ENCODE measurements at places on chromosomes 4 and X.

GRCh38 chr4:116878280-116878679 is 207.1 kb downstream of the TRAM1L1 start:
- DNase-seq, result no peak

GRCh38 chr4:111955001-111955400 is 190.3 kb upstream of the FAM241A start:
- DNase-seq, result no peak

DNA sequence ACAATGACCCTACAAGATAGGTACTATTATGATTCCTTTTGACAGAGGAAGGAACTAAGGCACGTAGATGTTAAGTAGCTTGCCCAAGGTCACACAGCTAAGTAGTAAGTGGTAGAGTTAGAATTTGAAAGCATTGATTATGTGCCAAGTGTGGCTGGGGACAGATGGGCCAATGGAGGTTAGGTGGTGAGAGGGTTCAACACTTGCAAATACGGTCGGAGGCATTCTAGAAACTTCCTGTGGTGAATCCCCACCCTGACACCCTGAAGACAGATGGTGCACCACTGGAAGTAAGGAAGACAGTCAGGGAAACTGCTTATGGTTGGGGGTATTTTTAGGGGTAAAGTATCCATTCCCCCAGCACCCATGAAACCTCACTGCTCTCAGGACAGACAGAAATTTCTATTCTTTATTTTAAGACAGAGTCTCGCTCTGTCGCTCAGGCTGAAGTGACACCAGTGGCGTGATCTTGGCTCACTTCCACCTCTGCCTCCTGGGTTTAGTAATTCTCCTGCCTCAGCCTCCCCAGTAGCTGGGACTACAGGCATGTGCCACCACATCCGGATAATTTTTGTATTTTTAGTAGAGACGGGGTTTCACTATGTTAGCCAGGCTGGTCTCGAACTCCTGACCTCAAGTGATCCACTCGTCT is 142.5 kb downstream of the RASL11B start:
- no peak for DNase-seq

- DNase-seq, result no peak
Measured at GRCh38 chrX:24728530-24728929, 34.8 kb downstream of the POLA1 start.

DNA sequence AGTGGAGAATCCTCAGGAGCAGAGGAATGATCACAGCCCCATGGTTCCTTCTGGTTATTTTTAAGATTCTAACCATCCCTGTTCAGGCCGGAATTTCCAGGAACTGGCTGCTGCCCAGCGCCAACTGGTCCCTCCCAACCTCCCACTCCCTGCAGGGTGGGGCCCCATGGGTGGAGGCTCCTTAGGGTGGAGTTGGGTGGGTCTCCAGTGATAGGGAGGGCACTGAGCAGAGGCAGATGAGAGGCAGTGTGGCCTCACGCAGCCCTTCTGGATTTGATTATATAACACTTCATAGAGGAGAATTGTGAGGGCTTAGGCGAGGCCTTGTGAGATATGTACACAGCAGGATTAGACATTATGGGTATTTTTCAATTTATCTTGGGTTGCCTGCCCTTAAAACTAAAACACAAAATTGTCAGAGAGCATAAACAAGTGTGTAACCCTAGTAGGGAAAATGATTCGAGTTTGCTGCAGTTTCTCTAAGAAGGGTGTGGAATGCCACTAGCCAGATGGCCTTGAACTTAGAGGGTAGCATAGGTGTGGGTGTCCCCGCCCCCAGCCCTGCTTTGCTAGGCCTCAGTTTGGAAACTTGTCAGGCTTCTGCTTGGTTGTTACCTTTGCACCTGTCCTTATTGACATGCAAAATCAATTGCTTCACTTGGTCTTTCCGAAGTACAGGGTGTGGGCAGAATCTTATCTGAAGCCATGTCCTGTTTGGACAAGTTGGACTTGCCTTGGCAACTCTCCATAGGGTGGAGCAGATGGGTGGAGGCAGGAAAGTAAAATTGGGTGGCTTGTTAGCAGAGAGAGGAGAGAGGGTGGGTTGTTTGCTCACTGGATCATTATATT is 9.4 kb downstream of the KLF3 start:
- DNase-seq, result peak; percentile 74
